ENCODE measurements at places on chromosomes 7 and 10.

DNA sequence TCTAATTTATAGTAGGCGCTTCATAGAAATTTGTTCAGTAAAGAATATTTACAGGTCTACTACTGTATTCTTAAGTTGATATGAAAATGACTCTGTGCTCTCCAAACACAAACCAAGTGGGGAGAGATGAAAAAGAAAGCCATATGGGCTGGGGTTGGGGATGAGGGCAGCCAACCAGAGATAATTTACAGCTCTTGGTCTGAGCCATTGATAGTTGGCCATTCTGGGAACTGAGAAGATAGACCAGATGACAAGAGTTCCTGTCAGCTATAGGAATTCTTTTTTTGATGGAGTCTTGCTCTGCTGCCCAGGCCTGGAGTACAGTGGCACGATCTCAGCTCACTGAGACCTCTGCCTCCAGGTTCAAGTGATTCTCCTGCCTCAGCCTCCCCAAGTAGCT is 57.4 kb downstream of the LAMB4 start:
- no peak for DNase-seq

DNA sequence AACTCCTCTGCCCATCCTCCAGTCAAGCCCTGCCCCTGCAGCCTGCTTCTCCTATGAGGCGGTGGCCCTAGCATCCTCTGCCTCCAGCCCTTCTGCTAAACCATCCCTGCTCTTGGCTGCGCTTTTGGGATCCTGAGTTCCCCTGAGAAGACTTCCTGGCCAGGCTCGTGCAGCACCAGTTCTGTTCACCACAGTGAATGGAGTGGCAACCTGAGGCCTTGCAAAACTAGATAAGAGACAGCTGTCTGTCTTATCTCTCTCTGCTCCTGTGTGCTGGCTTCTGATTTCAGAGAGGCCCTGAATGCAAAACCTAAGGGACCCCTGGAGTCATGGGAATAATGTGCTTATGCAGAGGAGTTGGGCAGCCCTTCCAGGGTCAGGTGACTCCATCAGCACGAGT is 119.2 kb downstream of the TMEM178B start:
- no peak for DNase-seq

DNA sequence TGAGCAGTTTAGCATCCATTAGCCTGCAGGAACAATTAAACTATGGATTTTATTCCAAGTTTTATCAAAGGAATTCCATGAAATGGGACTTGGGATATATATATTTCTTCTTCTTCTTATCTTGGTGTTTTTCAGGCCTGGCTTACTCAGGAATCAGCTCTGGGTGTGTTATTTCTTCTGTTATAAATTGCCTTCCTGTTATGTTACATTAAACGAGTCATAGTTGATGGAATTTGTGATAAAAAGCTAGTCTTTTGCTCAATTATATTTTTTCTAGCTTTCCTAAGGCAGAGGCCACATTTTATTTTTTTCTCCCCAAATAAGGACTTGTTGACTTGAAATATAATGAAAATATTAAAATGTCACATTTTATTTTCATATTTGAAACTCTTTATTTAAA is 141.3 kb downstream of the EPC1 start:
- DNase-seq: no peak

GRCh38 chr7:50119815-50120637 is 27.0 kb upstream of the ZPBP start:
- DNase-seq: no peak

- DNase-seq: no peak
Observed at GRCh38 chr10:25646371-25646770, 287.7 kb upstream of the MYO3A start.

DNA sequence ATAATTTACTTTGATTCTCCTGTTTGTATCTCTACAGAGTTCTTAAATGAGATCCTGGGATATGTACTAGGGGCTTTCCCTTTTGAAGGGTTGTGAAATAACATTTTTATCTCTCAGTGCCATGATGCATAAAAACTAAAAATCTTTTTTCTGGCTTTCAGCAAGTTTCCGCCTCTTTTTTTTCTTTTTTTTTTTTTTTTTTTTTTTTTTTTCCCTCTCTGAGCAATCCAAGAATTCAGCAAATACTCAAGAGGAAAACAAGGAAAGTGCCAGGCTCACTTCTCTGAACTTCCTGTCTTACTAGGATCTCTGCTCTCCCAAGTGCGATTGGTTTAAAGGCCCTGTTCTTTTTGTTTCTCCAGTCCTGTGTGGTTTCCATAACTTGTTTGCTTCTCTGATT is 79.9 kb downstream of the HYCC1 start:
- DNase-seq: no peak

GRCh38 chr10:92001581-92001980 is 78.0 kb downstream of the BTAF1 start:
- DNase-seq: no peak

GRCh38 chr7:142560166-142560565 is 189.1 kb upstream of the PRSS1 start:
- DNase-seq: no peak

DNA sequence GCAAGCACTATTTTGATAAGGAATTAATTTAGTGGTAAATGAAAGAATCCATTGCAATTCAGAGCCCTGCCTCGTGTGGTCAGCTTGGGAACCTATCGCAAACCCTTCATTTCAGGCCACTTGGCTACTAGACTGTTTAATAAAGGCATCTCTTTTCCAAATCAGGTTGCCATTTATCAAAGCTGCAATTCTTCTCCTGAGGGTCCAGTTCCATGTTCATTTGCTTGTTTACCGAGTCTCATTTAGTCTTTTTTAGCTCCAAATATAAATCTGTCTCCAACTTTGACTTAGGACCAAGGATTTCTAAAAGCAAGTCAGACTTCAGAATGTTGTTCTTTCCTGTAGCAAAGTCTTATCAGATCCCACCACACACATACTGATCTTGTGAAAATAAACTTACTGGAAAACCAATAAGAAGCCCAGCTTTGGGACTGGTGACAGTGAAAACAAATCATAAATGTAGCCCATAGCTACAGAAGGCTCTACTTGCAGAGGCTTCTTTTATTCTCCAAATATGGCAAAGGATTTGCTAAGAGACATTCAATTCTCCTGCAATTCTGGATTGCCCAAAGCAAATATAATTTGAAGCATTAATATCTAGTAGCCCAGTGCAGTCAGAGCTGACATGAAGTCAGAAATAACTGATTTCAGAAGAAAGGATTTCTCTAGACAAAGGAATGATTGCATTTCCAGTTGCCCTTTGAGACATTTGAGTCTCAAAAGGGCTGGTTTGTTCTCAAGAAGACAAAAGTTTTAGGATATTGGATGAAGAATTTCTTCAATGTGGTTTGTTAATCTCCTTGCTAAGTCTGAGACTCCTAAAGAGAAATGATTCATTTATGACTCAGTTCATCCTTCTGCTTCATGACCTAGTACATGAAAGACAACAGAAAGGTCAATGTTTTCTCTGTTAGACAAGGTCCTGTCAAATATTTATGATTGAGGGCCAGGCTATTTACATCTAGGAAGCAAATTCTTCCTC is 28.0 kb downstream of the PPP1R3C start:
- DNase-seq: no peak

All from left hindlimb (tissue), 1 donor.